Skeletal muscle cell (primary cell): ENCODE measurements at places on chromosomes 3 and 15.

GRCh38 chr15:39213385-39213840 is 367.5 kb upstream of the THBS1 start:
- DNase-seq: peak; percentile 90

DNA sequence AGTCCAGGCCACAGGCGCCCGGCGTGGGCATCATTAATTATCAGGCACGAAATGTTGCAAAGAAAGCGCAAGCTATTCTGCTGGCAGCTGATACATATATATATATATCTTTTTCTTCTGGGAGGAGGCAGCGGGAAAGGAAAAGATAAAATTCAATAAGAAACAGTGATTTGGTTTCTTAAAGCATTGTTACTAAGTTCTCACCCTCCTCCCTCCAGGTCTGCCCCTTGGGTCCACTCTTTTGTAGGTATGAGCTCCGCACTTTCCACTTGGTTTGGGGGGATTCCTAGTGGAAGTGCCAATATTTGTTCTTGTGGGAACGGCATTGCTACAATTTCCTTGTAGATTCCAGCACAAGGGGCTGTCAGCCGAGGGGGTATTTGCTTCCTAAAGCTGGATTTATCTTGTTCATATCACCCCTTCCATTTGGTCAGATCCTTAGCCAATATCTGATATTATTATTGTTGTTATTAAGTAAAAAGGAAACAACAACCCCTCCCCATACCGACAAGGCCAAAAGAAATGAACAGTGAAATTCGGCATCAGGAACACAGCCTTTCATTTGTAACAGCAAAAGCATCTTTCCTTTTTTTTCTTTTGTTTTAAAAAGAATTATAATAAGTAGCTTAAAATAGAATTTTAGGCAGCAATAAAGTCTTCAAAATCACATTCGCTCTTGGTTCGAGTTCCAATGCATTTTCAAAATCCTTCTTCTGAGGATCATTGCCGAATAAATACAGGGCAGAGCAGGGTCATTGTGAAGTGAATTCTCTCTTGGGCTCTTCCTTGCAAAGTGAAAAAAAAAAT is 15.6 kb downstream of the ZIC1 start:
- DNase-seq: no peak

- DNase-seq: no peak
Measured at GRCh38 chr15:84789762-84790161, 27.4 kb upstream of the ALPK3 start.

DNA sequence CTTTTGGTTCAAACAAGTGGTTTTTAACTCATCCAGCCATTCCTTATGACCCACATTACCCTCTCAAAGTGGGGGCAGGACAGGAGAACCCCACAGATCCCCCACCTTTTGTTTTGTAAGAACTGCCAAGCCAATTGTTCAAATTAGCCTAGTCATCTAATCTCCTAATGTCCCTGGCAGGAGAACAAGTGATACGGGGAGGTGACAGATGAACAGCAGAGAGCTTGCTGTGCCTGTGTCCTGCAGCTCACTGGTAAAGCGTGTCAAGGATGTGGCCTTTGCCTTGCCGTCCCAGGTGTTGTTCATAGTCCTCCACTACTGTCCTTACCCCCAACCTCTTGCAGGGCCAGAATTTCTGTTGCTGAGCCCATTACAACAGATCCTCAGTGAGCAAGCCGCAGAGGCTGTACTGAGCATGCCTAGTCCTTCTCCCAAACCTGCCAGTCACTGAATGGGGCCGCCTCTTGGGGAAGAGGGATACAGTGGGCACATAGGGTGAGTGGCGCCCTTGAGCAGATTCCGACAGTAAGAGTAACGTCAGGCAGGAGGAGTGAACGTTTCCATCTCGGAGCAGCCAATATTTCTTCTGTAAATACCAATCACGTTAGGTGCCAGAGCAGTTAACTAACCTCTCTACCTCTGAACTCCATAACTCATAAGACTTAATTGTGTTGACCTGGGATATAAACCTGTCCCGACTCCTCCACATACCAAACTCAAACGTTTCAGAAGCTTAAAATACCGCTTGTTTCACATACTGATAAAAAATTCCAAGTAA is 87.4 kb downstream of the ITPR1 start:
- no peak for DNase-seq

- DNase-seq: no peak
Measured at GRCh38 chr3:105714453-105714852, 154.4 kb downstream of the CBLB start.

DNA sequence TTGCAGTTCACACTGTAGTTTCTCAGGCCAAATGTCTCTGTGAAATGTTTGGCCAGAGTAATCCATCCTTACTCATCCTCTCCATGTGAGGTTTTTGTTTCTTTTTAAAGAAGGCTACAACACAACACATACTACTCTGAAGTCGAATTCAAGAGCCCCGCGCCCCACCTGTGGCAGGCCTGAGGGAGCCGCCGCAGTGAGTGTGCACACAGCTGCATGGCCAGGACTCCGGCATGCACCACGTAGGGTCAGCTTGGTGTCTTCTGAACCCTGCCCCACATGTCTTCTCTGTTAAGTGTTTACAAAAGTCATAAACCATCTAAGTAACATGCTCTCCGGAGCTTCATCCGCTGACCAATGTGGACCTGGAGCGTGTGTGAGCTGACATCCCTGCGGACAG is 58.7 kb downstream of the PGPEP1L start:
- DNase-seq: no peak

DNA sequence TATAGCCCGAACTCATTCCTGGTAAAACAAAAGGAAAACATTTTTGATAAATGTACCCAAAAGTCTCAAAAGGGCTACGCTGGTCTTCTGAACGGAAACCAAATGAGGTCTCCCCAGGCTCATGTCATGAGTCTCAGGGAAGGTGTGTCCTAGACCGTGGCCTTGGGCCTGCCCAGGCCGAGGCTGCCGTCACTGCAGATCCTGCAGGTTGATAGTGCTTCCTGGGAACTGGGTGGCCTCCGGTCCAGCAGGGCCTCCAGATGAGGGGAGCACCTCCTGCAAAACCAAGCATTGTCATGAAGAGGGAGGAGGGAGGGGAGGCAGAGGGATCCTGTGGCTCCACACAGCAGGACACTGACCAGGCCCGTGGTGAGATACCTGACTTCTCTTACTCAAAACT is 37.5 kb downstream of the ZXDC start:
- DNase-seq: no peak

DNA sequence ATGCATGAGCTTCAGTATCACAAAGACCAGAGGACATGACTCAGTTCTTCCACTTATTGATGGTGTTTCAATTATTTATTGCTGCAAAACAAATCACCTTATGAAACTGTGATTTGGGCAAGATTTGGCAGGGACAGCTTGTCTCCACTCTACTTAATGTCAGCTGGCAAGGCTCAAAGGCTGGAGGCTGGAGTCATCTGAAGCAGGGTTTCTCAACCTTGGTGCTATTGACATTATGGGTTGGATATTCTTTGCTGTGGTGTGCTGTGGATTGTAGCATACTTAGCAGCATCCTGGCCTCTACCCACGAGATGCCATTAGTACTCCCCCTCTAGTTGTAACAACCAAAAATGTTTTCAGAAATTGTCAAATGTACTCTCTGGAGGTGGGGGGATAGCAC is 138.8 kb upstream of the PEX5L start:
- DNase-seq: no peak

DNA sequence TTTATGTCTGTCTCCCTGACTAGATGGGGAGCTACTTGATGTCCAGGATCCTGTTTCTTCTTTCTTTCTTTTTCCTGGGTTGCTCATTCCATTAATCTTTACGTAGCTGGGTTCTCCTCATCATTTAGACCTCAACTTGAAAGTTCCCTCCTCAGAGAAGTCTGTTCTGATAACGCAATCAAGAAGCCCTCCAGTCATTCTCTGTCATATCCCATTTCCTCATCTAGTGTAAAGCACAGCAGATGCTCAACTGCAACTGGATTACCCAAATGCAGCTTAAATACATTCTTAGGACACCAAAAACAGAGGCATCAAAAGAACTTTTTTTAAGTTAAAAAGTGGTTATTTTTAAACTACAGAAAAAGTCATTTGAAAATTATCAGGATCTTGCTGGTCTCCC is 51.7 kb upstream of the ST3GAL6 start:
- no peak for DNase-seq
